OCI-LY7 (cell line): ENCODE measurements at places on chromosomes 16 and 17.

DNA sequence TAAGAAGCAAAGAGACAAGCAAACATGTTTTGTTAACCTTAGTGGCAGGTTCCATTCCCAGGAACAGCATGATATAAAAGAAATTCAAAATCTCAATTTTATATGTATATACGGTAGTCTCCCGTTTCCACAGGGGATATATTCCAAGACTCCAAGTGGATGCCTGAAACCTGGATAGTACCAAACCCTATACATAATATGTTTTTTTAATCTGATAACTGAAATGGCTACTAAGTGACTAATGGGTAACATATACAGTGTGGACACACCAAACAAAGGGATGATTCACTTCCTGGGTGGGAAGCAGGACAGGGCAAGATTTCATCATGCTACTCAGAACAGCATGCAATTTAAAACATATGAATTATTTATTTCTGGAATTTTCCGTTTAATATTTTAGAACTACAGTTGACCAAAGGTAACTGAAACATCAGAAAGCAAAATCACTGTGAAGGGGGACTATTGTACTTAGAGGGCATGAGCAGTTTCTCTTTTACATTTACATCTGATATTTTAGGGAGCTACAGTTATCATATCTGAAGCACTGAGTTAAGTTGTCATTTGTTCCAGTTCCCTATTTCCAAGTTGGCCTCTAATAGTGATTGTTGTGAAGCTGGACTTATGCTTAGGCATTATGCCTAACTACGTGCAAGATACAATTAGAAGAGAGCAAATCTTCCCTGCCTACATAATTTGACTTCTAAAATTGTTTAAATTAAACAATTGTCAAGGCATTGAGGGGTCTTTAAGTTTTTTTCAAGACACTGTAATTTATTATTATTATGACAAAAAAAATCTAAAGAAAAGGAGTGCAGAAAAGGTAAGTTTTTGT, 34.1 kb upstream of the ABCA6 start:
- DNase-seq: no peak

DNA sequence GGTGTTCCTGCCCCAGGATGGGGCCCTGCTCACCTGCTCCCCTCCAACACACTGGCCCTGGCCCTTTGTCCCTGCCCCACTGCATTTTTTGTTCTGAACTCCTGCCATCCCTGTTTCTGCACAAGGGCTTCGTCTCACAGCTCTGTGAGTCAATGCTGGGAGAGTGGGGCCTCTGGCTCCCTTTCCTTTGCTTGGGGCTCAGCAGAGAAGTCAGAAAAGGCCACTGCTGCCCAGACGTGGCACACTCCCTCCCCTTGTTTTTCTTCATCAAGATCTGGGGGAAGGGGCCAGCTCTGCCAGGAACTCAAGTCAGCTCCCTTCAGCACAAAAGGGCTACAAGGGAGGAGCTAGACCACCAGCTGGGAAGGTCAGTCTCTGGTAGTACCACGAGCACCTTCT, 8.9 kb downstream of the PROCA1 start:
- DNase-seq: no peak

GRCh38 chr17:38352245-38353085, 821 bp downstream of the SOCS7 start:
- peak; percentile 41 for DNase-seq

GRCh38 chr17:62751060-62751691, 56.9 kb downstream of the MARCHF10 start:
- DNase-seq: no peak

DNA sequence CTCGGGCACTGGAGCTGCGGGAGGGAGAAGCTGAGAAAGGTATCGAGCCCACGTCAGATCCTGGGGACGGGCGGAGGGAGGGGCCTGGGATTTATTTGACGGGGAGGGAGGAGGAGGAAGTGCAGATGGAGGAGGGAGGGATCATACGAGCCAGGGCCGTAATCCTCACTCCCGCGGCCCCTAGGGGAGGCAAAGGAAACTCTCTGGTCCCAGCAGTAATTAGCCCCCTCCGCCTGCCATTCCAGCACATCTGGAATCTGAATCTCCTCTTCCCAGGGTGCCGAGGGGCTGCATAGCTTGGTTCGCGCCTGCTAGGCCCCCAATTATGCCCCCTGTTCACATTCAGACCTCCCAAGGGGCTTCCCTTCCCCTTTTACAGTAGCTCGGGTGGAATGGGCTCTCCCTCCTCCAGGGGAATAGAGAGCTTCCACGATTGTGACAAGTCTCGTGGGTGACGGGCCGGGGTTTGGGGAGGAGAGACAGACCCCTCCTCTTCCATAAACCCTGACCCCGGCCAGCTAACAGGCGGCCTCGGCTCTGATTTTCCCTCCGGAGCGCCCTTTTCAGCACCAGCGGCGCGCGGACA, at the start of gene SEZ6L2:
Gene SEZ6L2, minus strand, starts transcription at position 35 of the 586 bp plus-strand sequence. CDS start 531 bp downstream, outside the sequence.
- DNase-seq: no peak

GRCh38 chr16:23071196-23072083, 77.8 kb downstream of the USP31 start:
- DNase-seq: no peak

- DNase-seq: peak; percentile 70
Observed at GRCh38 chr16:85491058-85491771, 121.9 kb upstream of the GSE1 start.

DNA sequence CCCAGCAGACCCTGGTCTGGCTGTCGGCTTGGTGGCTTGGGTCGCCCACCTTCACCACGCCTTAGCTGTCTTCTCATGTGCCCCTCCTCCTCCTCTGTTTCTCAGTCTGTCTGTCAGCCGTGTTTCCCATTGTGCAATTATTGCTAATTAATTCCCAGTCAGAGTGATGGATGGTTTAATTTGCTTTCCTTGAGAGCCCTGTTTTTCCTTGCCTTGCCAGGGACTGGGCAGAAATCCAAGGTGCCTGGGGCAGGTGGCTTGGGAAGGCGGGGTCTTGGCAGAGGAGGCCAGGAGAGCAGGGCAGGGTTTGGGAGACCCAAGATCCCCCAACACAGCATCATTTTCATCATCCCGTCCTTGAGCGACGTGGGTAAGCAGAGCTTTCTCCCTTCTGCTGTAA, 21.3 kb downstream of the NECAB2 start:
- no peak for DNase-seq

- DNase-seq: no peak
Observed at GRCh38 chr17:44602970-44603369, 45.7 kb downstream of the FZD2 start.

GRCh38 chr17:8465759-8466158, 30.1 kb downstream of the NDEL1 start:
- DNase-seq: no peak

DNA sequence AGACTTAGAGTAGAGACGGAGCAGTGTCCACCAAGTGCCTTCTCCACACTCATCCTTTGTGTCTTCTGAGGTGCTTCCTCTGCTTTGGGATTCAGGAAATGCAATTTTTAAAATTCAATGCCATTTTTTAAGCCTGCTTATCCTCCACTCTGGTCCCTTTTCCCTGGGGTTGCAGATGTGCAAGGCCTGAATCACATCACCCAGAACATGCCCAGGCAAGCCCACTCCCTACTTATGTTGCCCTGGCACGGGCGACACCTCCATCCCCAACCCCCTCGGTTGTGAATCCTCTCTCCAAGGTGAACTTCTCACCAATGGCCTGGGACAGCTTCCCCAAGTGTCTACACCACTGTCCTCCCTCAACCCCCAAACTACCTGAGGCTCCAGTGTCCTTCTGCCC, 116.2 kb downstream of the C17orf67 start:
- DNase-seq: no peak

DNA sequence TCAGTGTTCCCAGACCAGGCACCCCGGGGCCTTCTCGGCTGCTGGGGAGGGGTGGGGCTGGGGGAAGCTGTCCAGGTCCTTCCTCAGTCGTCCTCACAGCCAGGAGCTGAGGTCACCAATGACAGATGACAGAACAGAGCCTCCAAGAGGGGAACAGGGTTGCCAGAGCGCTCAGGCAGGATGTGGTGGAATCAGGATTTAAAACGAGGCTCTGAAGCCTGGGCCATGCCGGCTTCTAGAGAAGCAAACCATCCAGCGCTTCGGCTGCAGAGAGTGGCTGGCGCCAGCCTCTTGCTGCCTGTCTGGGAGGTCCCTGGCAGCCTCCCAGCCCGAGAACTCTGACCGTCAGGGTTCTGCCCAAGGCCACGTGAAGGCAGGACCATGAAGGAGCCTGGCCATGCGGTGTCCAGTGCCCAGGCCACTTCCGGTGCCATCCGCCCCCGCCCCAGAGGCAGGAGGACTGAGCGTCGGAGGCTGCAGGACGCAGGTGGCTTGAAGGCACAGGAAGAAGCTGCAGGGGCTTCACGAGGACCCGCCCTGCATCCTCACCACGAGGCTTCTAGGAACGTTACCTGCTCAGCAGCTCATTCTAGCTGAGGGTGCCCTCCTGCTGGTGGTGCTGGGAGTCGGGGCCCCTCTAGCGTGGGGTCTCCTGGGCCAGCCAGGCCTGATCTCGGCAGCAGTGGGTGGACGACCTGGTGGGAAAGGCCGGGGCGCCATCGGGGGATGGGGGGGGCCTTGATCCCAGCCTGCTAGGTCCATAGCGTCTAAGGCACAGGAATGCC, 78.5 kb downstream of the KLHDC4 start:
- DNase-seq: no peak

DNA sequence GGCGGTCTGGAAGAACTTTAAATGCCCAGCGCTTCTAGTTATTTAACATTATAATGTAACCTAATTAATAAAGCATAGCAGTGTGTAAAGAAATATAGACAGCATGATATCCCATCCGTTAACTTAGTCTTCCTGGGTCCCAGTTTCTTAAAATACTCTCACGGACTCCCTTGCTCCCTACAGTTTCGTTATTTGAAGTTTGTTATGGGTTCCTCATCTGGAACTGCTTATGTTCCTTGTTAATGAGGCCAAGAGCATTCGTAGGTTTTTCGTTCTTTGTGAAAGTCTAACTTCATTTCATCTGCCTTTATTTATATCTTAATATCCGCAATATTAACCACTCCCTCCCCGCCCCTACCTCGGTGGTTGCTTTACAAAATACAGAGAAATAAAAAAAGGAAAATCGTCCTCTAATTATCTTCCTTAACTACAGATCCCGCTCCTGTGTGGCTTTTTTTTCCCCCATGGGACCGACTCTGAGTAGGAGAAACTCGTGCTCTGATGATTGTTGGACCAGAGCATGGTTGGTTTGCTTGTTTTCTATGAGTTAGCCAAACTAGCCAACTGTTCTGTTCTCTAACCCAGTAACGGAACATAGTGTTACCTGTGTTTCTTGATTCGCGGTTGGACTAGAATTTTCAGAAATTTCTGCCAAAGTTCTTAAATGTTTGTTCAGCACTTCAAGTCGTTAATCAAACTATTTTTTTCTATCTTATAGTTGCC, 863 bp downstream of the ADPRM start:
- peak; percentile 16 for DNase-seq

- peak; percentile 65 for DNase-seq
Observed at GRCh38 chr16:88685156-88686061, 898 bp downstream of the SNAI3 start.

DNA sequence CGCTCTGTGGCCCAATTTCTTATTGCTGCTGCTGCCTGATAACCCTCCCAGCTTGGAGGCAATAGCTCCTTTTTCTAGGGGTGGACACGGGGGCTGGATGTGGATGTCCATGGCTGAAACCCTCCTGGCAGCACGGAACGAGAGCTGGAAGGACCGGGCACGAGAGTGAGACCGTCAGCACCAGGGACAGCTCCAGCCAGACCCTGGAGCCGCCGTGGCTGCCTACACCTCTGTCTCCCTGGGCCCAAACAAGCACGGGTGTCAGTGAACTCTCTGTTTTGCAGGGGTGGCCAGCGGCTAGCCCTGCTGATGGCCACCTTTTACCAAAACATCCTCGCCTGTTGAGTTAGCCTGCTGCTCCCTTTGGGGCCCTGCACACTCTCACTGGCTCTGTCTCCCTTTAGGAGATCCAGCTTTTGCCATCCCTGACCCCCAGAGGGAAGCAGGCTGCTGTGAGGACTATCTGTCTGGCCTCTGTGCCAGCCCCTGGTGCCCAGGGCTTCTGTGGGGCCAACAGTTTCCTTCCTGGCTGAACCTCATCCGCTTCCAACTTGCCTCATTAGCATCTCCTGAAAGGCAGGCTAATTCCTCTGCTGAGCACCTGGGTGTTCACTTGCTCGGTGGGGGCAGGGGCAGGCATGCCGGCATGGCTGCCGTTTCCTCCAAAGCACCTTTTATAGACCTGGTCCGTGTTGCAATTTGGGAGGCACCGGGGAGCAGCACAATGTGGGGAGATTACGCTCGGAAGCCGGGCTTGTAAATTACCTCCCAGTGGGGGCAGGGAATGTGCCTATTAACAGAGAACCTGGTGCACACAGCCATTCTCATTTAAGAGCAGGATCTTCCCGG, 118.1 kb downstream of the ENGASE start:
- peak; percentile 16 for DNase-seq

GRCh38 chr17:81635431-81635830, 1.5 kb downstream of the NPLOC4 start:
- DNase-seq: no peak

GRCh38 chr17:19644493-19645210, 3.9 kb upstream of the ALDH3A2 start:
- DNase-seq: no peak

- no peak for DNase-seq
Observed at GRCh38 chr16:85390511-85391174, 222.5 kb upstream of the GSE1 start.

DNA sequence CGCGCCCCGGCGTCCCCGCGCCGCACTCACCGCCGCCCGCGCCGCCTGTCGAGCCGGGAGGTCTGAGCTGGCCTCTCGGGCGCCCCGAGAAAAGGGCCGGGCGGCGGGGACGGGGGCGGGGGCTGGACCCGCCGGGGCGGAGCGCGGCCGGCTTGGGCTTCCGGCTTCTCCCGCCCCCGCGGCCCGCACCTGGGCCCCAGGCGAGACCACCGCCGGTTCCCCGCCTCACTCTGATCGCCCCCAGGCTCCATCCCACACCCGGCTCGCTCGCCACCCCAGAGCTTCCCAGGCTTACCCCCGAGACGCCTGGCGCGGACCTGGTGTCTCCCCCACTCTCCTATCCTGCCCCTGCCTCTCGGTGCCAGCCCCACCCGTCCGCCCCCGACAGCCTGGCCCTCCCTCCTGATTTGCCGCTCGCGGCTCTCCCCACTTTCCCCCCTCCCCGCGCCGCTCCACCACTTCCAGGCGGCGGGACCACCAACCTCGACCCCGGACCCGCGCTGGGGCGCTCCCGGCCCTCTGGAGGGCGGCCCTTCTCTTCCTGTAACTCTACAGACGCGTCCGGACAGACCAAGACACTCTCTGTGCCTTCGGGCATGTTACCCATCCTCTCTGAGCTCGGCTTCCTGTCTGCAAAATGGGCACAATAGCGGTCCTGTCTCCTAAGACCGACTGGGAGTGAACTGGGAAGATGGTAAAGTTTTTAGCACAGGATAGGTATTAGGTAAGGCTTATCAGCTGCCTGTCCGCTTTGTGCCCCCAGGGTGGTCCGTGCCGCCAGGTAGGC, at the start of gene LITAF:
Gene LITAF, minus strand, starts transcription at position 64 of the 787 bp plus-strand sequence. CDS start 30,189 bp downstream, outside the sequence.
- peak; percentile 55 for DNase-seq

- DNase-seq: no peak
Observed at GRCh38 chr16:59324462-59324861, 590.3 kb upstream of the GOT2 start.

GRCh38 chr17:82103553-82104451, 5.8 kb upstream of the FASN start:
- DNase-seq: peak; percentile 23

- peak; percentile 53 for DNase-seq
Observed at GRCh38 chr17:21419299-21420239, 43.4 kb downstream of the KCNJ12 start.
